Eye (tissue), 1 donor: ENCODE measurements at places on chromosomes 5 and 9.
A peak's percentile ranks its signal among the peaks of the same experiment; 100 is the strongest.

- DNase-seq = no peak
These were observed 127.8 kb upstream of the DHFR start for GRCh38 chr5:80782626-80783025.

DNA sequence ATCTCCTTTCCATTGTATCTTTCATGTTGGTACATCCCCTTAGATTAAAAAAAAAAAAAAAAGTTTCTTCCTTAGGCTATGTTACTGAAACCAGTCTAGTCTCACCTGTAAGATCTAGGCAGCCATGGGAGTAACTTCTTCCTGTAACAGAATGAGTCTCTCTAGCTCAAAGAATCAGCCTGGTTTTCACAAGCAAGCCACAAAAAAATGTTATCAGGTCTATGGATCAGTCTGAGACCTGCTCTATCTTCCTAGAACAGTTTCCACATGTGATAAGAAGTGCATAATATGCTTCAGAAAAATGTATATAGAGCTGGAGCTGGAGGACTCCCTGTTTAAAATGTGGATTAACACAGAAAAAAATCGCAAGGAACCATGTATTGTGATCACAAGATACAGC, 53.8 kb downstream of the ARRDC3 start:
- DNase-seq = no peak

GRCh38 chr9:8633784-8634183, 834.2 kb upstream of the DMAC1 start:
- no peak for DNase-seq

DNA sequence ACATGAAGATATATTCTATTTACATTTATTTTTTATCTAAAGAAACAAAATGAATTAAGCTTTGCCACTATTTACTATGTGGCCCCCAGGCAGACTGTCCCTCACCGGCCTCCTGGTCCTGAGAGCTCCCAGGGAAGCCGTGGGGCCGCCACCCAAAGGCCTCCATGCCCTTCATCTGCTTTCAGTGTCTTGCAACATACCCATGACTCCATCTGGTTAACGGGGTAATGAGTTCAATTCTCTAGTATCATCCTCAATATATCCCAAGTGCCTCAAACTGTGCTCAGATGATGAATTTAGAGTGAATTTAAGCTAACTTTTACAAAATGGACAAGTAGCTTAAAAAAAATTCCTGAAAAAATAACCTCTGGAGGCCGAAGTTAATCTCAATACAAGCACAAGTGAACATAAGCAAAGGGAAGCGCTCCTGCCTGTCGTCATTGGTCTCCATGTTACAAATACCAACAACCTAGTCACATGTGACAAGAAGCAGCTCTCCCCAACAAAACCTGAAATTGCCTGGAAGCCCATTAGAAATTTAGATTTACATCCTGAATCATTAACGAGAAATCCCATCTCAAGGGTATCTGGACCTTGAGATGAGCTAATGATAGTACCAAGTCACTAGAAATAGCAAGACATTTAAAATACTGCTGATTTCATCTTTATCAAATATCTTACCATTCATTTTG, 26.1 kb downstream of the DAP start:
- no peak for DNase-seq

GRCh38 chr9:109411798-109412352, 86.2 kb downstream of the PTPN3 start:
- peak; percentile 66 for DNase-seq

- DNase-seq = no peak
These were observed 7.9 kb downstream of the ZNF510 start for GRCh38 chr9:96769989-96770388.

DNA sequence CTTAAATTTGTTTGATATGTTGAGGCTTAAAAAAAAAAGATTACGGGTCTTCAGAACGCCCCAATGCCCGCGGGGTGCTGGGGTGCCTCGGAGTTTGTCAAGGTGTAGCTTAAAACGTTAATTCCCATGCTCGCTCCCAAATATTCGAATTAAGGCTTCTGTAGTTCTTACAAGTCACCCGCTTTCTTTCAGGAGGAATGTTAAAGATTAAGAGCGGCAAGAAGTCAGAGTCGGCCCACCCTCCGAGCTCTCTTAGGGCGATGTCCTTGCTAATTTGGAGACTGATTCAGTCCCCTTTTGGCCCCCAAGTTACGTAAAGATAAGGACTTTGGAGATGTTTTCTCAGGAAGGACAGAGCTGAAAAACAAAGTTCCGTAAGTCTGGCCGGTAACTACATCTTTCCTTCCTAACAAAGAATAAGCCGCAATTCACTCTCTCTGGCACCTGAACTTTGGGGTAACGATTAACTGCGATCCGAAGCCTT, 746 bp upstream of the NPM1 start:
- DNase-seq = no peak

- DNase-seq = no peak
These were observed 3.1 kb downstream of the PJA2 start for GRCh38 chr5:109406719-109407118.

DNA sequence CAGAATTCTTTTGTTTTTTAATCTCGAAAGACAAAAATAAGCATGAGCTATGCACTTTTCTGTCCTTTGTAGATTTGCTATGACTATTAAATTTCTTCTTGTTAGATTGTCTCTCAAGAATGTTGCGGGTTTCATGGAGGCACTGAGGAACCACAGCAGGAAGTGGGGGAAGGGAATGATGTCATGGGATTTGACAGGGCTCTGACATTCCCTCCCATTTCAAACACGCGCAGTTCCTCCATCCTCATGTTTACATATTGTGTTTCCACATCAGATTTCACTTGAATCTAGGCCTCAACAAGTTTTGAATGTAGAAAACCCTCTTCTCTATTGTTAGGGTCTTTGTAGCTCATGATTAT, 154.8 kb downstream of the PALM2AKAP2 start:
- no peak for DNase-seq

DNA sequence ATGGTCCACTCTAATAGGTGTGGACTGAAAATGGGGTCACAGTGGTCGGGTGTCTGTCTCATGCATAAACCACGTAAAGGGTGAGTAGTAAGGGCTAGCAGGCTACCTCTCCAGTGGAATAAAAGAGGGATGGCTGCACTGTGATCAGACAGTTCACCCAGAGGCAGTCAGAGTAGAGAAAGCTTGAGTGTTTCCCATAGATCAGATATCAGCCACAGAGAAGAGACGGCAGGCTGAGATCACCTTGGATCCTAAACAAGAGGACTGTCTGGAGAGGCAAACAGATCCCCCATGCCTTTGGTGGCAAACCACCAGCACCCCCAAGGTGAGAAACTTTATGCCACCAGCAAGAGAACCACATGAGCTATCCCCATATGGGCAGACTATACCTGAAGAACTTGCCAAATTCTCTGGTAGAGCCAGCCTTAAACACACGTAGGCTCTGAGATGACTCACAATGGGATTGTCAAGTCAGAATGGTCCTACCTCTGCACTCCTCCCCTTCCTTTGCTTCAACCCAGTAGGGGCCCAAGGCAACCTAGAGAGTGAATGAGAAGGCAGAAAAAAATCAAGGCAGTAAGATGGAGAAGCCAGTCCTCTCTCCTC, 205.2 kb upstream of the MAP3K1 start:
- no peak for DNase-seq

DNA sequence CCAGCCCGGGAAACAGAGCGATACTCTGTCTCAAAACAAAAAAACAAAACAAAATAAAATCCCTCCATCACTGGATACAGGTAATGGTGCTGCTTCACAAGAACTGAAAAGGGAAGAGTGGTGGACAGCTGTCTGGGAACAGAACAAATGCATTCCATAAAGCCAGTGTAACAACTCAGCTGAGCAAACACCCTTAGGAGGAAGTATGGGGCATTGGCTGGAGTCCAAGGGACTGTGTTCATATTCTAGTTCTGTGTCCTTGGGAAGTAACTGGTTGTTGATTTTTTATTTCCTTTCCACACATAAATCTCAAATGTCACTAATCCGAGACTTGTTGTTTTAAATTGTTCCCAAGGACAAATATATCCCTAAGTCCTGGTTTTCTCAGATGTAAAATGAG, 38.3 kb downstream of the HTR1A start:
- no peak for DNase-seq

DNA sequence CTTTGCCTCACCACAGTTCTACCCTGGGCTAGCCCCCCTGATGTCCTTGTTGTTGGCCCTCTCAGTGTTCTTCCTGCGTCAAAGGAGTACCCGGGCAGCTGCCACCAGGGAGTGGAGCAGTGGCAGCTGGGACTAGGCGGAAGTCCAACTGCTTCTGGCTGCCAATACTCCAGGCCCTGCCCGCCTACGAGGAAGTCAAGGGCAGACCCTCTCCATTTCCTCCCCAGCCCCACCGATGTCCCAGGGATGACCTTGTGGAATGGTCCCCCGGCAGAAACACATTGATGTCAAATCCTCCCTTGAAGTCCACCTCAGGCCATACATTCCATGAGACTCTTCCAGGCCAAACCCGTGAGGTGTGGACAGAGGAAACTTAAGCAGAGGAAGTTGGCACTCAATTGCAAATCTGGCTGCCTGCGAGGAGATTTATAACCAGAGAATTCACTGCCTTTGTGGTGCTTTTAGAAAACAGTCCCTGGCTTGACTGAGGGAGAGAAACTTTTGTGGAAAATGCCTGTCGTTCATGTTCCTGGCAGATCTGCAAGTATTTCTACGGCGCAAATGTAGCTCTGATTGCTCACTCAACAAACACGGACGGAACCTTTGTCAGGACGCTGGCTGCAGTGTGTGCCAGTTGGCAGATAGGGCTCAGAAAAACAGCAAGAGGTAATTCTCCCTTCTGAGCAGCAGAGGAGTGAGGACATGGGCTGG, 339.7 kb downstream of the RAB3C start:
- DNase-seq = no peak

- no peak for DNase-seq
These were observed 60.1 kb upstream of the GNA14 start for GRCh38 chr9:77708064-77708815.

DNA sequence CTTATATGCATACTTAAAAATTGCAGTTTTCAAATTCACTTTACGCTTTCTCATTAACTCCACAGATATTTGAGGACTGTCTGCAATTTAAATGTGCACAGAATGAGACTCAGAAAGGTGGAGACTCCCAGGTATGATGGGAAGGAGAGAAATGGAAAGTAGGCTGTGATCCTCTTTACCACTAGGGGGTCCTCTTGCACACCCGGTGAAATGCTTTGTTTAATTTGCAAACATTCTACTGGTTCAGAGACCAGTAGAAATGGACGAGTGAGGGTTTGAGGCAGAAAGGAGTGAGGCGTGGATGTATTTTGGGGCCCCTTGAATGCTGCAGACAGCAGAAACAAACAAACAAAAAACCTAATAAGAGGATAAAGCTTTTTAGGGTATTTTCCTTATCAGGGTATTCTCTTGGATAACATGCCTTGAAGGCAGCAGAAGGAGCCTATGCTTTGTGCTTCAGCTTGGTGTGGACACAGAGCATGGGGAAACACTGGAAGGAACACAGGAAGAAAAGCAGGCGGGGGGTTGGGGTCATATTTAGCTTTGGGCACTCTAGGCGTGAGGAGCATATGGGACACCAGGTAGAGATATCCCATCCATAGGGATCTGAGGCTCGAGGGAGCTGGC, 410.1 kb downstream of the DMRT2 start:
- no peak for DNase-seq

DNA sequence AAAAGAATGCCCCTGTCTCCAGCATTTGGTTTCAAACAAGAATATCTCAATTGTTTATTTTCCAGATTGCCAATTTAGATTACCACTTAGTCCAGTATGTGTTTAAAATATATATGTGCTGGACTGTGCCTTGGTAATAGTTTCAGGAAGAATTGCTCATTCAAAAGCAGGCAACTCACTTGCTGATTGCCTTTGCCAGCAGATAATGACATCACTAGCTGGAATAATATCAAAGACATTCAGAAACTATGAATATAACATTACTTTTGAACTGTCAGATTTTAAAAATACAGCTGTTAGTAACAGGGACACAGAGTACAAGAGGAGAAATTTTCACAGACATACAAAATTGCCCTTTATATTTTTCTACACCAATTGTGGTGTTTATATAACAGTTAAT, 96.0 kb upstream of the ITGA2 start:
- DNase-seq = peak; percentile 38

- peak; percentile 82 for DNase-seq
These were observed 13.1 kb upstream of the IFNA5 start for GRCh38 chr9:21317956-21318923.

DNA sequence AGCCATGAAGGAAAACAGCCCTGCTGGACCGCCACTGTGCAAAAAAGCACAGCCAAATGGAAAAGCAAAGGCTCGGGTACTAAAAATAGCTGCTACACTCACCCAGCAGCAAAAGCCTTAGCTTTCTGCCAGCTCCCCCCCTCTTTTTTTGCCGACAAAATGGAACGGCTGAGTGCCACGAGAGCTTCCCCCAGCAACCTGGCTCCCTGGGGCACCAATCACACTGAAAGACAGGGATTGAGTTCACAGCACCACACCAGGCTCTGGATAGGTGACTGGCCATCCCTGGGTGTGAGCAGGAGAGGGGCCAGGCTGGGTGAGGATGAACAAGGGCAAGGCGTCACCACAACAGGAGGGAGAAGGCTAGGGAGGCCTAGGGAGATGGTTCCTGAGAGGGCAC, 66.7 kb downstream of the SIL1 start:
- peak; percentile 74 for DNase-seq

- no peak for DNase-seq
These were observed 369.6 kb downstream of the ICE1 start for GRCh38 chr5:5792106-5792505.
